ENCODE measurements at places on chromosomes 6 and 20.

DNA sequence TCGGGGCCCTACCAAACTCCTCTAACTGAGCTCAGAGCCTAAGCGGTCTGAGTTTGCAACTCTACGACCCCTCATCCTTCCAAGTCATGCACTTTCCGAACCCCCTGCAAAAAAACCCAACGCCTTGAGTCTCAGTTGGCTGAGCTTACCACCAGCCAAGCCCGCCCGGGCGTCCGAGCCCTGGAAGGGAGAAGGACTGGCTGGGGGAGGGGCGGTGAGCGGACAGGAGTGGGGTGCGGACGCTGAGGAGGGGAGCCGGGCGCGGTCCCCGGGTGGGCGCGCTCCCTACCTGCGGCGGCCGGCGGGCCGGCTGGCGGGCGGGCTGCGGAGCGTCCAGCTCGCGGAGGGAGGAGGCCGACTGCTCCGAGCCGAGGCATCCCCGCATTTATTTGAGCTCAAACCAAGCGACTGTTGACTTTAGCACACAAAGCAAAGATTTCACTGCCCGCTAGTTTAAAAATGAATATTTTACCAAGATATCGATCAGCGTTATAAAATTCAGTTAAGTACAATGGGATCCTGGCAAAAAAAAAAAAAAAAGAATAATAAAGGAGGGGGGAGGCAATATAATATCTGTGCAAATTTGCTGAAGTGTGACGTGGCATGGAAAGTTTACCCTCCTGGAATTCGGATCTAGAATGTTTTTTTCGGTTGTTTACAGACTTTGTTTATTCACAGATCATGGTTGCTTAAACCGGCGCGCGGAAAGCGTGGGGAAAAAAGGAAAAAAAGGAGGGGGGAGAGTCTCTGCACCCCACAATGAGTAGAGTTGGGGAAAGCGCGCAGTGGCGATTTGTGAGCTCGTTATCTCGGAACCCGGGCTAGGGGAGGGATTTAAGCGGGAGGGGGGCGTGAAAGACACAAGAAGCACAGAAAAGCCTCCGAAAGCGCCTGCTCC lies 5.9 kb downstream of the FOXA2 start:
- DNase-seq: no peak

- no peak for DNase-seq
These were observed 685.7 kb downstream of the BCKDHB start for GRCh38 chr6:80792151-80792550.

DNA sequence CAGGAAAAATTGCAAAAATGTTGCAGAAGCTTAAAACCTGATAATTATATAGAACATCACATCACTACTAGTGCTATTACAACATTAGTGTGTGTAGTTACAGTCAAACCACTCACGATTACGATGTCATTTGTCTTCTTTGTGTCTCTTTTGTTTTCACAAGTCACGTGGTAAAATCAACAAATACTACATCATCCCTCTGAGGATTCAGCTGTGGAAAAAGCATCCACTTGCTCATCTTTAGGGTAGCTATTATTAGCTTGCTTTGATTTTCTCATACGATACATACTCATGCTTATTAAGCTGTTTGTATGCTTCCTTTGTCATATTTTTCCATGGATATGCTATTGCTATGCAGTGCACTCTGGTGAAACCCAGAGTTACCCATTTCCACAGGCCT lies 22.2 kb upstream of the ATXN1 start:
- peak; percentile 36 for DNase-seq

DNA sequence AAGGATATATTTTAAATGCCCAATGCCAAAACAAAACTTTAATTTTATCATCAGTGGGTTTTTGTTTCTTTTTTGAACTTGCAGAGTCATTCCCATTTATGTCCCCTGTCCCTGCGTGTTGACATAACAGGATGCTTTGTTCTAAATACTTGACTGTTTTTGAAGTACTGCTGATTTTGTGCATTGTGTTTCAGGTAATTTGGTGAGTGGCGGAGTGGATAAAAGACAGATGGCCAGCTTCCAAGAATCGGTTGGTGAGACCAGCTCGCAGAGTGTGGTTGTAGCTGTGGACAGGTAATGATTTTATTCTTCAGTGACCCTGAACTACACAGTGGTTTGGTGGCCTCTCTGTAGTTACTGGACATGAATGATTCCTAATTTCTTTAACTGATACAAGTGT lies 50.5 kb upstream of the CSE1L start:
- DNase-seq: peak; percentile 8

DNA sequence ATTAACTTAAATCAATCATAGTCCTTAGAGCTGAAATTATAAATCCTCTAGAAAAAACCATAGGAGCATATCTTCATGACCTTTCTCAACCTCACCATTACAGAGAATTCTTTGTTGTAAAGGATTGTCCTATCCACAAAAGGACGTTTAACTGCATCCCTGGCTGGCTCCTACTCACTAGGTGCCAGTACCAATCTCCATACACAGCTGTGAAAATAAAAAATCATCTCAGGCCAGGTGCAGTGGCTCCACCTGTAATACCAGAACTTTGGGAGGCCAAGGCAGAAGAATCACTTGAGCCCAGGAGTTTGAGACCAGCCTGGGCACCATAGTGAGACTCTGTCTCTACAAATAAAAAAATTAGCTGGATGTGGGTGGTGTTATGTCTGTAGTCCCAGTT lies 89.9 kb downstream of the PDSS2 start:
- DNase-seq: no peak

DNA sequence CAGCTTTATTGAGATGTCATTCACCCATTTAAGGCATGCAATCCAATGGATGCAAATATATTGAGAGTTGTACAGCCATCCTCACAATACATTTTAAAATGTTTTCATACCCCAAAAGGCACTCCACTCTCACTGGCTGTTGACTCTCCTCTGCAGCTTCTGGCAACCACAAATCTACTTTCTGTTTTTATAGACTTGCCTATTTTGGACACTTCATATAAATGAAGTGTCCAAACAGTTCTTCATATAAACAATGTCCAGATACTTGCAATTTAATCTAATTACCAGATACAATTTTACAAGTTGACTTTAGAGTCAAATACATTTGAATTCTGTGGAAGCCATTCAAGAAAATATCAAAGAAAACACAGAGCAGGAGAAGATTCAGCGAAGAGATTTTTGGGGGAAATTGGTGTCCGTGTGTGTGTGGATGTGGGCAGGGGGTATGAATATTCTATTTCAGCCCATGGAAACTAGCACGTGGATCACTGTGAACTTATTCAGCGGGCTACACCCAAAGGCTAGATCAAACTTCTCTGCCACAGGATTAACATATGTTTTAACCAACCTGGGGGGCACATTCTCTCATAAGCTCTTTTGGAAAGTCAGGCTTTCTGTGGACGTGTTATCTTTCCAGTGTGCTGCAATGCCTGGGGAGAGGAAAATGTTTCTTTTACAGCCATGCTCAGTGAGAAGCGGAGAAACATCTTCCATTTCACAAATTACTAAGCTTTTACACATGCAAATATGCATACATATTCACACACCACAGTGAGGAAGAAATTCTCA lies 73.9 kb downstream of the PLG start:
- no peak for DNase-seq

DNA sequence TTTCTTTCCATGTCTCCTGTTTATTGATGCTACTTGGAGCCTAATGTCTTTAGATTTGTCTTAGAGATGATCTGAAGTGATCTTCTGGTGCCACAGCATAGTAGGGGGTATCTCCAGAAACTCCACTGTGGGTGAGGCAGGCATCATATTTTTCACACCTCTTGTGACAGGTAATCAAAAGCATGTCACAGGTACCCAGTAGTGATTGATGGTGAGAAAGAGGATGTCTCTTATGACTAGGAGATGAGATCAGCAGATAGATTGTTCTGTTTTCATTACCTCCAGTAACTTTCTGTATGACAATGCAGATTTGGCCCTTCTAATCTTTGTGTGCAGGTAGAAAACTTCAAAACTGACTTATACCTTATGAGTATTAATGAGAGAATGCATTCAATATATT lies 13.5 kb downstream of the NCOA7 start:
- DNase-seq: no peak

GRCh38 chr20:5078399-5078958 lies 41.3 kb downstream of the PCNA start:
- no peak for DNase-seq

DNA sequence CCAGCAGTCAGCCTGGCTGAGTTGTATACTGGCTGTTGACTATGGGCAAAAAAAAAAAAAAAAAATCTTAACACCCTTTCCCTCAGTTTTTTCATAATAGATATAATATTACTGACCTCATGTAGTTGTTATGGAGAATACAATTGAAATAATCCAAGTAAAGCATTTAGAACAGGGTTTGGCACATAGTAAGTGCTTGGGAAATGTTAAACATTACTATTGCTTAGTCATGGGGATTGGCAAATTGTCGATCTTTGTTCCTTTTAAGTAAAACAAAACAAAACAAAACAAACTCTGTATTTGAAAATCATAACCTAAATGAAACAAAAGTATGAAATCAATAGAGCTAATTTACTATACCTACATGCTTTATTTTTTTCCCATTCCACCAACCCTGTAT lies 458.4 kb downstream of the GRIK2 start:
- DNase-seq: no peak

DNA sequence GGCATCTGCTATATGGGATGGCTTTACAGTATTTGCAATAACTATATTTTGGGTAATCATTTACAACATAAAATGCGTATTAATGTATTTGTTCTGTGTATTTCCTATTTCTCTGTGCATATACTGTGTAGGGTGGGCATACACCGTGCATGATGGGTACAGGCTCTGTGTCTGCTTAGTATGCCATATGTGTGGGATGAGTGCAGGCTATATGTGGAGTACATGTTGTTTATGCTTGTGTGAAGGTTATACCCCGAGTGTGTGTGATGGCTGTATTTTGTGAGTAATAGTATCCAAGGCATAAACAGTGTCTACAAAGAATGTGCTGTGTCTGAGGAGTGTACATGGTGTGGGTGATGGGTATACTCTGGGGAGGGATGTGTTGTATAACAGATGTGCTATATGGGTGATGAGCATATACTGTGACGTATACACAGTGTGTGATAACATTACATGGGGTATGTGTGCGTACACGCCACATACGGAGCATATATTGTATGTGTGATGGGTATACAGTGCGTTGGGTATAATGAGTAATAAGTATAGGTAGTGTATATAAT lies 52.7 kb downstream of the CPXM1 start:
- no peak for DNase-seq

DNA sequence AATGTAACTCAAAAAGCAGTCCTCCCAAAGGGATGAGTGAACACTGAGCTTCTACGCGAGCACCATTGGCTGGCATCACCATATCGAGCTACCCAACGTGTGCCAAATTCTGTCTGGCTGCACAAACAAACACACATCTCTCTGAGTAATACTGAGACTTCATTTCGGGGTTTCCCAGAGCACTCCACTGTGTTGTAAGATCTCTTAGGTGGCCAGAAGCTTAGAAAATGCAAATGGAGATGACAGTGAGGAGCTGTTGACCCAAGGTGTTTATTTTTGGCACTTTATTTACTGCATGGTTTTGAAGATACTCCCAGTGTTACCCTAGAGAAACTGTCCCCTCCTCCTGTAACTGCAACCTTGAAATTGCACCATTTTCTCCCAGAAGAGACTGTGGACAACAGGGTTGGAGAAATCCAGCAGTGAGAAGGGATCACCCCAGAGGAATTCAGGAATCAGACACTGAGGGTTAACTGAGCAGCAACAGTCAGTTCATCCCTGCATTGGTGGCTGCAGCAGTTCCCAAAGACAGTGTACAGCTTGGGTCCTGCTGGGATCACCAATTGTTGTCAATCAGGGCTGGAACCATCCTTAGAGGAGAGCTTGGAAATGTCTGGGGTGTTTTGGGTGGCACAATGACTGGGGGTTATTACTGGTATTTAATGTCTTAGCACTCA lies 1.0 kb upstream of the RIPOR2 start:
- no peak for DNase-seq

DNA sequence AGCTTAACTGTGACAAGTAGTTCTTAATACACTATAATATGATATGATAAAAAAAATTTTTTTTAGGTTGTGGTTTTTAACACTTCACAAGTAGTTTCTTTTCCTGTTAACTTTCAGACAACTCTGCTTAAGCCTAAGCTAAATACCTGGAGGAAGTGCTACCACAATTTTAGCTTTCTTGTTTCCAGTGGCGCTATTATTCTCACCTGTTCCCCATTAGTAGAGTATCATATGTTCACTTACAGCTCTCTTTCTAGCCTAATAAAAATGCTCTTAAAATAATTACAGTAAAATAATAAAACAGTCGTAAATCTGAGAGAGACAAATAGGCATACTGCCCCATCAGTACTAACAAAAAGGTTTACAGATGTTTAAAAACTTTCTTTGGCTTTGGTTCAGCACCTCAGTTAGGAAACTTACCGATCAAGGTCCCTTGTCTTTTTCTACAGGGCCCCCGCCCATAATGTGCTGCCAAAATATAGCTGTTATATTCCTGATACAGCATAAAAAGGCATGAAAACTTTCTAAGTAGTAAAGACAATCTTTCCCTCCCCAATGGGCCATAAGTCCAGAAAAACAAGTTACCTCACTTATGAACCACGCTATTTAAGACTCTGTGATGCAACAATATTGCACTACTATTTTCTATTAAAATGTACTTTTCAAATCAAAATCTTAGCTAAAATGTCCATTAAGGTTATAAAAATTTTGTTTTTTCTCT lies 57.9 kb downstream of the SESN1 start:
- DNase-seq: no peak

DNA sequence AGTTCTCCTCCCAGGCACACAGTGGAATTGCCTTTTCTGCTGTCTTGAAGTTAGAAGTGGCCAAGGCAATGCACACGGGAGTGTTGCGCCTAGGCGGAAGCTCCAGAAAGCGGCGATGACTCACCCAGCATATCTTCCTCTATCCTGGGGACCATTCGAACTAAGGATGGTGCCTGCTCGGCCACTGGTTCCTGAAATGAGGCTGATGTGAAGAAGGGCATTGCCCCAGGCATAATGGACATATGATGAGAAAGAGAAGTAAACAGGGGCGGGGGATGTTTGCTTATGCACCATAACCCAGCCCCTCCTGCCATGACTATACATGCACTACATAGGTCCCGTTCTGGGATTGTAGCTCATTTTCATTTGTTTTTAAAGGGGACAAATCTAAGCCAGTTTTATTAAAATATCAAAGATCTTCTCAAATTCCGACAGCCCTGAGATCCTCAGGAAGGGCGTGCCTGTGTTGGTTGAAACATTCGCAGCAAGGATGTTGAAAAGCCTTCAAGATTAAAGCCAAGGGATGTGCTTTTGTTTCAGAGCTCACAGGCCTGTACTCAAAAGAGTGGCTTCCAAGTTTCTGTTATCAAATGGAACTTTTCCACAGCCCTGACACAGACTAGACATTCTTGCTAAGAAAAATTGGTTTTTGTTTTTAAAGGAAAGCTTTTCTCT lies 218.5 kb downstream of the LY86 start:
- DNase-seq: no peak

GRCh38 chr6:108968325-108969316 lies 120.4 kb downstream of the ARMC2 start:
- DNase-seq: no peak
